Activated naive CD8-positive, alpha-beta T cell treated with anti-CD3 and anti-CD28 coated beads for 36 hours (primary cell): ENCODE measurements at places on chromosomes 3 and 15. TPM values are rescaled to one million over a fixed set of nuclear protein-coding genes. Genes with fewer than 3 reads are reported as not detected.
A peak's percentile ranks its signal among the peaks of the same experiment; 100 is the strongest.

TMEM108 gene
- not detected for total RNA-seq

AQP9 gene
- not detected for total RNA-seq

DNA sequence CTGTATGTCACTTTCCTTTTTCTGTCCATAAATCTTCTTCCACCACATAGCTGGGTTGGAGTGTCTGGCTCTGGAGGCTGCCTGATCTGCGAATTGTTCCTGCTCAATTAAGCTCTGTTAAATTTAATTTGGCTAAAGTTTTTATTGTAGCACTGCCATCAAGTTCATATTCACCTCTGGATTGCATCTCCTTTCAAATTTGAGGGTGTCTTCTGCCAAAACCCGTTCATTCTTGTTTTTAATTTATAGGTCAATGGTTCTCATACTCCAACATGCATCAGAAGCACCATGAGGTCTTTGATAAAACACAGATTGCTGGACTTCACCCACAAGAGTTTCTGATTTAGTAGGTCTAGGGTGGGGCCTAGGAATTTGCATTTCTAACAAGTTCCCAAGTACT, 276.5 kb upstream of the NECTIN3 start:
- DNase-seq = no peak

DNA sequence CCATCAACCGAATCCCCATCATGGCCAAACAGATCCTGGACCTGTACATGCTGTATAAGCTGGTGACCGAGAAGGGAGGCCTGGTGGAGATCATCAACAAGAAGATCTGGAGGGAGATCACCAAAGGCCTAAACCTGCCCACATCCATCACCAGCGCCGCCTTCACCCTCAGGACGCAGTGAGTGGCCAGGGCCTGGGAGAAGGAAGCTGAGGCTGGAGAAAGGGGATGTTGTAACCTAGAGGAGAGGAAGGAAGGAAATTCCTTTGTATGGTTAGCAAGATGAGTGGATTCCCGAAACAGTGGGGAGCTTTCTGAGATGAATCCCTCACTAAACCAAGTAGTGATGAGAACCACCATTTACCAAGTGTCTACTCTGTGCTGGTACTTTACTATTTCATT, 25.8 kb upstream of the CLK3 start:
- no peak for DNase-seq

SERPINI1 gene
- 1.2 TPM for total RNA-seq

DNA sequence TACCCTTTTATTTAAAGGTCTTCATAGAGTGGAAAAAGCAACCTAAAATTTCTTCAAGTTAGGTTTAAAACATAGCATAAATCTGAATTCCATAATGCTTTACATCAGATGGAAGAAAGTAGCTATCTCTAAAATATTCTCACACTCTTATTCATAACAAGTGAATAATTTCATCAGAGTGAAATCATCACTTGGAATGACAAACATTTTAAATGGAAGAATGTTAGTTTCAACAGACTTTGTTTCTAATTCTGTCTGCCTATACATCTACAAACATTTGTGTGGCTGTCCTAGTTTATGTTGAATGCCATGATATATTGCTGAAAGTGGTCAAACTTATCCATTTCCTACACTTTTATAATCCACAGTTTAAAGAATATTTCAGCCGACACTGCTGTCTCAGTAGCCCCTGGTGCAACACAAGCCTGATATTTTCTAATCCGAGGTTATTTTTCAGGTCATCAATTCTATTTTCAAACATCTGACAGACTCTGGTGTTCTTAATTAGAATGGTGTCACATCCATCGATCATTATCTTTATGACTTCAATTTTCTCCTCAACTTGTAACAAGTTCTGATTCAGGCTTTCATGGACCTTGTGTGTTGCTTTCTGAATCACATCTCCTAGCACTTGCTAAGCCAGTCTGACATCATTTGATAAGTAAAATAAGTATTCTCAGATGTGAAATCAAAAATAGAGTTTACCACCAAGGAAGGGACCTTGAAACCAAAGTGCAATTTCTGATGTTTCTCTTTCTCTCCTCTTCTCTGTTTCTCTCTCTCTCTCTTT, 17.1 kb upstream of the CNTN3 start:
- DNase-seq = no peak

TMEM45A gene
- total RNA-seq = 3.2 TPM

GRCh38 chr15:94174399-94174802, 57.0 kb upstream of the MCTP2 start:
- DNase-seq = peak; percentile 29

CNTN6 gene
- total RNA-seq = not detected

GRCh38 chr3:108242776-108243175, 20.6 kb upstream of the IFT57 start:
- no peak for DNase-seq

- DNase-seq = no peak
Measured at GRCh38 chr15:56667517-56667916, 65.8 kb downstream of the ZNF280D start.

GRCh38 chr3:16504692-16505091, 8.8 kb downstream of the RFTN1 start:
- no peak for DNase-seq

SOX14 gene
- not detected for total RNA-seq

C2CD4A gene
- total RNA-seq = 0.12 TPM

PRTG gene
- not detected for total RNA-seq

ANKRD63 gene
- not detected for total RNA-seq

DNA sequence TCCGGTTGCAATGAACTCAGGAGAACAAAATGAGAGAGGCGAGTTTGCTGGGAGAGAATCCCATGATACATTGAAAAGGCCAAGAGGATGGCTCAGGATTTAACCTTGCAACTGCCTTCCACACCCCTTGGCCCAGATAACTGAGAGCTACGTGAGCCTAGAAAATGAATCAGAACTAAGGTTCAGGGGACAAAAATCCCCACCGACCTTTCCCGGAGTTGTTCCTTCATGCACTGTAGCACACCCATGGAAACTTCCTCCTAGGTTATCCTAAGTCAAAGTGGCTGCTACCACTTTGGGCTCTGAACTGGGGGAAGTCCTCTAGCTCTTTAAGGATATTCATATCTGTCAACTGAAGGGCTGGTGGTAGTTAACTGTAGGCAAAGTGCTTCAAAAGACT, 58.3 kb upstream of the SLC4A7 start:
- DNase-seq = no peak

DNA sequence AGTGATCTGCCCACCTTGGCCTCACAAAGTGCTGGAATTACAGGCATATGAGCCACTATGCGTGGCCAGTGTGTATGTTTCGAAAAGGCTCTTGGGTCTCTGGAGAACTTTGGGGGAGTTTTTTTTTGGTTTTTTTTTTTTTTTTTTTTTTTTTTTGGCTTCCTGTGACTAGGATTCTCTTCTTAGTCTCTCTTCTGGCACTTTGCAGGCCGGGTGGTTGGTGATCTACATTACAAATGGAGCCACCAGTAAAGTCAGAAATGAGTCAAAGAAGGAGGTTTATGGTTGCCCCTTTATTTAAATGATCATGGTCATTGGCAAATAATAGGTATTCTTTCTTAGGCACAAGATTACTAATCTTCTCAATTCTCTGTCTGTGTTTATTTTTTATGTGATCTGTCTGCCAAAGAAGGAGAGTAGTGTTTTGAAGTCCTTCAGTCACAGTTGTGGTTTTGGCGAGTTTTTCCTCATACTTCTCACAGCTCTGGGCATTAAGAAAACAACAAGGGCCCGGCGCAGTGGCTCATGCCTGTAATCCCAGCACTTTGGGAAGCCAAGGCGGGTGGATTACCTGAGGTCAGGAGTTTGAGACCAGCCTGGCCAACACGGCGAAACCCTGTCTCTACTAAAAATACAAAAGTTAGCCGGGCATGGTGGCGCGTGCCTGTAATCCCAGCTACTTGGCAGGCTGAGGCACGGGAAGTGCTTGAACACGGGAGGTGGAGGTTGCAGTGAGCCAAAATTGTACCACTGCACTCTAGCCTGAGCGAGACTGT, 38.3 kb downstream of the PDE8A start:
- DNase-seq = no peak

MKRN2OS gene
- total RNA-seq = not detected

DNA sequence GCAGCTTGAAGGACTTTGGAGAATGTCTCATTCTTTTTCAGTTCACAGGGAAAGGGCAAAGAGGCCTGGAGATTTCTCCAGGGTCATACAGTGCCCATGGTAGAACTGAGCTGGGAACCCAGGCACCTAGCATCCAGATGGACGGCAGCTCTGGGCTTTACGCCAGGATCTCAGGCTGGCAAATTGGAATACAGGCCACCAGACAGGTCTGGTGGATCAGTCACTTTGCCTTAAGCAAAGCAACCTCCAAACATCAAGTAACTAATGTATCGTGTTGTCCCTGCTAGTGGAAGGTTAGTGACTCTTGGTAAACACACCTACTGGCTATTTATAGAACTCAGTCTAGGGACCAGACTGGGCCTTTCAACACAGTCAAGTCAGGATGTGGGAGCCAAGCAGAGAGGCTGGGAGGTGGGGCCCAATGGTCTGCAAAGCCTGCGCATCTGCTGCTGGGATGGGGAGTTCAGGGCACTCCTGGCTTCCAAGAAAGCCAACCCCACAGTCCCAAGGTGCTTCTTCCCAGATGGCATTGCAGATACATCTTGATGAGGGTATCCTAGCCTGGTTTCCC, 30.2 kb downstream of the RPLP1 start:
- no peak for DNase-seq

DNA sequence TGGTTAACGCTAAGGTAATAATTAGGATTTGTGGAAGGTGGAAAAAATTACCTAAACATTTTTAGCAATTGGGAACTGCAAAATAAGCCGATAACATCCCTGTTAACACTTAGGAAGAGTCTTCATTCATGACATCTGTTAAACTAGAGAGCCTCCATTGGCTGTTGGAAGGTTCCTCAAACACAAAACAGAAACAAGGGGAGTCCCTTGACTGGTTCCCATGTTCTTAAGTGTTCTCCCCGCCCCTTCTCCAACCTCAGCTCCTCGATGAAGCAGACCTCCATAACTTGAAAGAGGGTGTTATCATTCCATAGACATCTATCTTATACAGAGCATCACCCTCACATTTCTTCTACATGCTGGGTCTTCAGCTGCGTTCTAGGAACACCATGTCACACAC, 2.5 kb downstream of the SLC22A13 start:
- no peak for DNase-seq

GRCh38 chr3:121979734-121980449, 42.2 kb downstream of the ILDR1 start:
- DNase-seq = no peak

DNA sequence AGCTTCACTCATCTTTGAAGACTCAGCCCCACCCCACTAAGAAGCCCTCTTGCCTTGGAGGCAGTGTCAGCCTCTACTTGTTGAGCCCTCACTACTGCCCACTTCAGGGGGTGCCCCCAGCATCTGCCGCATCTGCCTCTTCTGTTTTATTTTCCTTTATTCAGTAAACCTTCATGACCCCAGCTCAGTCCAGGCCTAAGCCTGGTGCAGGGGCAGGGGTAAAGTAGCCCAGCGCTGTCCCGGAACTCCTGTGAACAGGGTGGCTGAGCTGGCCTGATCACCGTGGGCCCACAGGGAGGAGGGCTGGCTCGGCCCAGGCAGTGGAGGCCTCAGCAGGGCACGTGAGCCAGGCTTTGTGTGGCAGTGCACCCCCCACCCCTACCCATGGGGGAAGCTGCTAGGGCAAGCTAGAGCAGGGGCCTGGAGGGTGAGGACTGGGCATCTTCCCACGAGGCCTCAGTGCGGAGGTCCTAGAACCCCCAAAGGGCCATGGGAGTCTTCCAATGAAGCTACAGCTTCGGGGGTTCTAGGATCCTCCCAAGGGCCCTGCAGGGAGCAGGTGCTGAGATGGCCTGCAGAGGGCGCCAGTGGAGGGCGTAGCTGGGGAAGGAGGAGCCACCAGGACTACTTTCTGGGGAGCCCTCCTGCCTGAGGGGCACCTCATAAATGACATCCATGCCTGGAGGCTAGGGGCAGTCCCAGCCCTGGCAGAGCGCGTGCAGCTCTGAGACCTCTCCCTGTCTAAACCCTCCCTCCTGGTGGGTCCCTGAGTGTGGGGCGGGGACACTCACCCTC, 36.0 kb downstream of the TSPAN3 start:
- peak; percentile 54 for DNase-seq

- peak; percentile 31 for DNase-seq
Measured at GRCh38 chr15:52010633-52011595, 8.1 kb upstream of the MAPK6 start.

DNA sequence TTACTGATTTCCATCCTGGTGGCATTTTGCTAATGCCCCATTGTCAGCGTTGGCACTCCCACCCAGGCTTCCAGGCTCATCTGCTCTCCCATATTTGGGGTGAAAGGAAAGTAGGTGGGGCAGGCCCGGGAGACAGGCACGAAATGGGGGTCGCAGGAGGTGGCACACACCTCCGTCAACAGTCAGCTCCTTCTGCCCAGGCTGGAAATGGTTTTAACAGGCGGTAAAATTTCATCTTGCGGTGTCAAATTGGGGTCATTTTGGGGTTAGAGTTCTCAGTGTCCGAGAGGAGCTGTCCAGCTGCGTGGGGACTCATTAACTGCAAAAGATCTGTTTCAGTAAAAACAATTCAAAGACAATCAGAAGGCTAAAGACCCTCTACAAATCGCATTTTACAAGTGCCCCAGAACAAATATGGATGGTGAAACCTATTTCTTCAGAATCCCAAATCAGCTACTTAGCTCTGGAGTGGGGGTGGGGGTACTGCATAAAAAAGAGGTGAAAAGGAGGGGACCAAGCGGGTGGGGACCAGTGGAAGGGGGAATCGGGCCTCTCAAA, 4.2 kb upstream of the MEIS2 start:
- no peak for DNase-seq

DNA sequence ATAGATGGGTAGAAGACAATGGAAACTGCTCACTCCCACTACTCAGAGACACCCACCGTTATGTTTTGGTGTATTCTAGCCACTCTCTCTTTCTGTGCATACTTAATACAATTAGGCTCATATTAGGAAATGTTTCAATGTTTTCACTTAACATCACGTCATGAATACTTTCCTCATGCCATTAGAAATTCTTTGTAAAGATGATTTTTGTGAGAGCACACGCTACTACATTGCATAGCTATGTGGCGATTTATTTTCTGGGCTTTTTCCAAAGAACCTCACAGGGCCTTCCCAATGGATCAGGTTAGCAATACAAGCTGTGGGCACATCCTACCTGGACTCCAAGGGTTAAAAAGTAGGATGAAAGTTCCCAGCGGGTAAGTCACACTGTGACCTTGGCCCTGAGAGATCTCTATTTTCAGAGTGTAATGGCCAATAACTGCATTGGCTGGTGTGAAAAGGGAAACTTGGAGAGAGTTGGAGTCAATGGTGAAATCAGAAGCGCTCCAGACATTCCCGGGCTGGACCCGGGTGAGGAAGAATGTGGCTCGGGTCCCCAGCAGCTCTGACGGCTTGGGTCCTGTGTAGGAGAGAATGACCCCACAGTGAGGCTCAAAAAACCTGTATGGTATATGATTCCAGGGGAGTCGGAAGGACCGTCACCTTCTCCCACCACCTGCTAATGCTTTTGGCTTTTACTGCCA, 25.8 kb upstream of the TGM5 start:
- DNase-seq = no peak

DNA sequence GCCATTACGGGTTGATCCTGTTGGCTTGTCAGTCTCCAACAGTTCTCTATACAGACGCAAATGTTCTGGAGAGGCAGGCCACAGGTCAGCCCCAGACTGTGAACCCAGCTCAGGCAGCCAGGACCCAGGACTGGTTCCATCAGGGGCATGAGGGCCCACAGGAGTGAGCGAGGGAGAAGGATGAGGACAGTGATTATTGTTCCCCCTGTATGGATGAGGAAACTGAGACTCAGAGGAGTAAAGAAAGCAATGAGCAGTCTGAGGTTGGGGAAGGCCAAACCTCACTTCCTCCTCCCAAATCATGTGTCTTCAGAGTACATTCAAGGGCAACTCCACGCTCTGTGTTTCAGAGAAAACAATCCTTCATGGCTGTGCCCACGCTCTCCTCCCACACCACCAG, 121.9 kb downstream of the RPLP1 start:
- DNase-seq = no peak

UNC45A gene
- total RNA-seq = 65.5 TPM

ACP3 gene
- total RNA-seq = not detected
